CD8-positive, alpha-beta memory T cell (primary cell): ENCODE measurements at places on chromosomes 4 and X.

GRCh38 chr4:3341760-3342159 is 48.9 kb downstream of the RGS12 start:
- DNase-seq, result no peak

DNA sequence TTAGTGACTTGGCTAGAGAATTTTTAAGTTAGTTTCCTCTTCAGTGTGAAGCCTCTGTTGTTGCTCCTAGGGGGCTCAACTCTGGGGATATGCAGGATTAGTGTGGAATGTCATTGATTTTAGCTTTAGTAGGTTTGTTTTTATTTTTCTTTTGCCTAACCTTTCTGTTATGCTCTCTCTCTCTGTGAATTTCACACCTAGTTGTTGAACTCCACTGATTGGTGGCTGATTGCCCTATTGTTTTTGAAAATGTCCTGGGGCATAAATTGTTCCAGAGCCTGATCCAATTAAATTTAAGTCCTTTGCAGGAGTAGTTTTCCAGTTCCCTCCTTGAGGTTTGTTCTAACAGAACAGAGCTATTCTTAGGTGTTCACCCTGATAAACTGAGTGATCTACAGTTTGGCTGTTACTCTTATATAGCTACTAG is 393.3 kb upstream of the CTSO start:
- DNase-seq, result no peak

DNA sequence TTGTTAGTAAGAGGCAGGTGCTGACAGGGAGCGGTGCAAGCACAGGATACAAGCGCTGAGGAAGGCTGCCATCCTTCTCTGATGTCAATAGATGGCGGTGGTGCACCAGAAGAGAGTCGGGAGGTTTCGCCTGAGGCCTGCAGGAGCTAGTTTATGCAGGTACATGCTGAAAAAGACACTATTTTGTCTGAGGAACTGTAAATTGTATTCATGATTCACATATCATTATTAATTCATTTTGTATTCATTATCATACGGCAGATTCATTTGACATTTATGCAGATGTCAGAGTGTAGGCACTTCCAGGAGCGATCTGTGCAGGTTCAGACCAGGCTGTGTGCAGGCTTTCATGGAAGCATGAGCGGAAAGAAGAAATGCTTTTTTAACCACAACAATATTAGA is 824.0 kb downstream of the STIM2 start:
- no peak for DNase-seq

DNA sequence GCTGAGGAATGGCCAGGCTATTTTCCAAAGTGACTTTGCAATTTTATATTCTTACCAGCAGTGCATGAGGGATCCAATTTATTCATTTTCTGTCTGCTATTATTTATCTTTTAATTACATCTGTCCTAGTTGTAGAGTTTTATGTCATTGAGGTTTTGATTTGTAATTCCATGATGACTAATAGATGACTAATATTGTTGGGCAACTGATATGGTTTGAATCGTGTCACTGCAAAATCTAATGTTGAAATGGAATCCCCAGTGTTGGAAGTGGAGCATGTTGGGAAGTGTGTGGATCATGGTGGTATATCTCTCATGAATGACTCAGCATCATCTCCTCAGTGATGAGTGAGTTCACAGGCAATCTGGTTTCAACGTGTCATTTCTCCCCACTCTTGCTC is 201.5 kb downstream of the TBX22 start:
- DNase-seq, result no peak

DNA sequence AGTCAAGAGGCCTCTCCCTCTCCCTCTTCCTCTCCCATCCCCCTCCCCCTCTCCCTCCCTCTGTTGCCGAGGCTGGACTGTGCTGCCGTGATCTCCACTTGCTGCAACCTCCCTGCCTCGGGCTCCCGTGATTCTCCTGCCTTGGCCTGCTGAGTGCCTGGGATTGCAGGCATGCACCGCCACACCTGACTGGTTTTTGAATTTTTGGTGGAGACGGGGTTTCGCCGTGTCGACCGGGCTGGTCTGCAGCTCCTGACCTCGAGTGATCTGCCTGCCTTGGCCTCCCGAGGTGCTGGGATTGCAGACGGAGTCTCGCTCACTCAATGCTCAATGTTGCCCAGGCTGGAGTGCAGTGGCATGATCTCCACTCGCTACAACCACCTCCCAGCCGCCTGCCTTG is 165.1 kb downstream of the CENPC start:
- DNase-seq, result no peak

GRCh38 chr4:85790582-85790981 is 315.6 kb downstream of the ARHGAP24 start:
- DNase-seq, result no peak
